ENCODE measurements at places on chromosomes 4 and X.
A peak's percentile ranks its signal among the peaks of the same experiment; 100 is the strongest.

GRCh38 chrX:48938721-48939425 lies 18.5 kb downstream of the OTUD5 start:
- DNase-seq = no peak

DNA sequence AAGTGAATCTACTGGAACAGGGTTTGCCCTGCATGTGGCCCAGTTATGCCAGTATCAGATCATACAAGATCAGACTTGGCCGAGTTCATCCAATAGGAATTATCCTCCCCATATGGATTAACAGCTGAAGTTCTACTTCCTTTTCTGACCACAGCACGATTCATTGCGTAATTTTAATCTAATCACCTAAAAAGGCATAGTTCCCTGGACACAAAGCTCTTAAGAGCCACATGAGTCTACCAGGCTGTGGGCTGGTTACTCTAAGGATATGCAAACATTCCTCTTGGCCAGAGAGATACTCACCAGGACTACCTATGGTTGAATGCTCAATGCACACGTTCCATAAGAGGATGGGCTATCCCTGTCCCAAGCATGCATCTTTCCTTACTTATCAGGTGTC lies 46.9 kb downstream of the CHST7 start:
- no peak for DNase-seq

DNA sequence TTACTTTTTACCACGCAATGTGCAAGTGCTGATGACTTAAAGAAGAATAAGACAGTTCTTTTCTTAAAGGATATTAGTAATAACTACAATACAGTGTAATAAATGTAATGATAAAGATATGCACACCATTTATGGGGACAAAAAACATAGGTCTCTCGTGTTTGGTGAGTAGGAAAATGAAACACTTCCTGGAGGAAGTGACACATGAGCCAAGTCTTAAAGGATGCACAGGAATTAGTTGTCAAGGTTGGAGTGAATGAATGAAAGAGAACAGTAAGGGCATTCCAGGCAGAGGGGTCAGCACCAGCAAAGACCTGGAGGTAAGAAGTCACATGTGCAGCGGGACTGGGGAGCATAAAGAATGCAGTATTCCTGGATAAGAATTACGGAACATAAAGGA lies 112.7 kb downstream of the SH3RF1 start:
- peak; percentile 86 for DNase-seq

DNA sequence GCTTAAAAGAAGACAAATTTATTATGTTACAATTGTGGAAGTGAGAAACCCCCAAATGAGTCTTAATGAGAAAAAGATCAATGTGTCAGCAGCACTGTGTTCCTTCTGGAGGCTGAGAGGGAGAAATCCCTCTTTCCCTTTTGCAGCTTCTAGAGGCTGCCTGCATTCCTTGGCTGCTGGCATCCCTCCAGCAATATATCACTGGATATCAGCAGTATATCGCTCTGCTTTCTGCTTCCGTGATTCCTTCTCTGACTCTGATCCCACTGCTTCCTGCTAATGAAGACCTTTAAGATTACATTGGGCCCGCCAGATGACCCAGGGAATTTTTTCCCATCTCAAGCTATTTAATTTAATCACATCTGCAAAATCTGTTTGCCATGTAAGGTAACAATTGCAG lies 1008.0 kb downstream of the RAPGEF2 start:
- DNase-seq = no peak

DNA sequence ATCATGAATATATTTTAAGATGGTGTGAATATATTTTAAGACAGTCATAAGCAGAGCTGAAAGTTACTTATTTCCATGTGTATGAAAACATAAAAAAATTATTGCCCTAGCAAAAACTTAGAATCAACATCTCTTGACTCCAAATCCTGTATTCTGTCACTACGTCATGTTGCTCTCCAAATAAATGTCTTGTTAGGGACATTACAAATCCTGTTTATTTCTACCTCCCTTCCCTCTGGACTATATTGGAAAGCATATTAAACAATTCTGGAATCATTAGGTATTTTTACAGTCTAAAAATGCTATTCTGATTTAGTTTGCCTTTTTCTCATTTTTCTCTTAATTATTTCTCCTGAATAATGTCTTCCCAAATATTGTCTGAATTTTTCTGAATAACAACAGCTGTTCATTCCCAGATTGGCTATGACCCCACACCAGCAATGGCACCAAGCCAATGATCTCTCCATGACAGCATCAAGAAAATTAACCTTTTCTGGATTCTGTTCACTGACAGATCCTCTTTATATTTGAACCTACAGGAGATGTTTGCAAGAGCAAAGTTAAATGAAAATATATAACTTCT lies 523.1 kb downstream of the IQCM start:
- no peak for DNase-seq

All from kidney capillary endothelial cell (primary cell).